ENCODE measurements at places on chromosomes 1 and 21.

GRCh38 chr1:55045430-55045829 lies 6.1 kb downstream of the PCSK9 start:
- DNase-seq, result no peak

- DNase-seq, result no peak
These were observed 18.7 kb downstream of the EXOSC10 start for GRCh38 chr1:11080931-11081330.

DNA sequence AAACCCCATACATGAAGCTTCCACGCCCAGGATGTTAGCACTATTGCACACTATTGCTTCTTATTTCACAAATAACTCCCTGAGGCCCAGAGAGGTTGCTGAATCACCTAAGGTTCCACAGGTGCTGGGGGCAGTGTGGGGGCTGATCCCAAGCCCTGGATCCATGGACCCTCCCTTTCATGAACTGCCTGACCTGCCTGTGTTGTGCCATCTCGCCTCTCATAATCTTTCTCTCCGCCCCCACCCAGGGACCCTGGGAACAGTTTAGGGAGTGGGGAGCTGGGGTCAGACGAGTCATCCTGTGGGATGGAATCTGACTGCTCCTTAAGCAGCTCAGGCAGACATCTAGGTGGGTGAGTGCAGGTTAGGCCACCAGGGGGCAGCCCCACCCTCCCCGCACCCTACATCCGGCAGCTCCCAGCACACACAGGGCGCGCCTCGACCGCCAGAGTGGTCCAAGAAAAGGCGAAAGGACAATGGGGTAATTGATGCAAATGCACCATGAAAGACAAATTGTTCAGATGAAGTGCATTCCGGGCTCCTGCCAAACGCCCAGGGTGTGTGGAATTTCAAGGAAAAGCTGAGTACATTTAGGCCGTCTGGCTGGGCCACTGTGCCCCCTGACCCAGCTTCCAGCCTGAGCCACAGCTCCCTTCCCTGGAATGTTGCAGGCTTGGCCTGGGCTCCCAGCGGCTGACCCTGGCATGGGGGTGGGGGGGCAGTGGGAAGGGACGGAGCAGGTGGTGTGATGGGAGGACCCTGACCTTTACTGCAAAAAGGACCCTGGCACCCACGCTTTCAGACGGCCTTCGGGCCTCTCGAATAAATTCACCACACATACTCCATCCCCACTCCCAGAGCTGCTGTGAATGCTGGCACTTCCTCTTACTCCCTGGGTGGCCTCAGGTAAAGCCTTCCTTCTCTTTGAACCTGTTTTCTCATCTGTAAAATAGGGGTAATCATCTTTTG lies 20.8 kb downstream of the PHLDA3 start:
- DNase-seq, result peak; percentile 17

DNA sequence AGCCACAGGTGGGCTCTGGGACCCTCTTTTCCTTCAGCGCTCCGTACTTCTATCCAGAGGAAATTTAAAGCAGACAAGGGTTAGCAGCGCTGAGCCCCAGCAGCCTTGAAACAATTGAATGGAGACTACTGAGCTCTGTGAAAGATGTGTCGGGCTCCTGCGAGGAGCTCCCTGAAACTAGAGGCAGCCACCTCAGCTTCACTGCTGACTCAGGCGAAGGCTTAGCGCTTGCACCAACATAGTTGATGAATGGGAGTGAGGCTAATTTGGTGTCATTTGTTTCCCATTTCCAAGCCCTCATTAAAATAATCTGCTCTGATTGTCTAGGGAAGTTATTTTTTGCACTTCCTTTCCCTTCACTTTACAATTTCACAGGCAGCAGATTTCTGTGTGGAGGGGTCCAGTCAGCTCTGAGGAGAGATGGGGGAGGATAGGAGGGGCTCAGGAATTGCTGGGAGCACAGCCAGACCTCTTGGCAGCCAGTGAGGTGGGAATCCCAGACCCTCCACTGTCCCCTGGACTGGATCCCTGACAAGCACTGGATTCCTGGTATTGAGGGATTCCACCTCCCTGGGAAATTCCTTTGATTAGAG lies 398.9 kb upstream of the PLXNA2 start:
- DNase-seq, result no peak

- no peak for DNase-seq
These were observed 250.6 kb downstream of the FMN2 start for GRCh38 chr1:240342251-240342625.

- no peak for DNase-seq
These were observed 5.4 kb downstream of the BCAN start for GRCh38 chr1:156647351-156647750.

DNA sequence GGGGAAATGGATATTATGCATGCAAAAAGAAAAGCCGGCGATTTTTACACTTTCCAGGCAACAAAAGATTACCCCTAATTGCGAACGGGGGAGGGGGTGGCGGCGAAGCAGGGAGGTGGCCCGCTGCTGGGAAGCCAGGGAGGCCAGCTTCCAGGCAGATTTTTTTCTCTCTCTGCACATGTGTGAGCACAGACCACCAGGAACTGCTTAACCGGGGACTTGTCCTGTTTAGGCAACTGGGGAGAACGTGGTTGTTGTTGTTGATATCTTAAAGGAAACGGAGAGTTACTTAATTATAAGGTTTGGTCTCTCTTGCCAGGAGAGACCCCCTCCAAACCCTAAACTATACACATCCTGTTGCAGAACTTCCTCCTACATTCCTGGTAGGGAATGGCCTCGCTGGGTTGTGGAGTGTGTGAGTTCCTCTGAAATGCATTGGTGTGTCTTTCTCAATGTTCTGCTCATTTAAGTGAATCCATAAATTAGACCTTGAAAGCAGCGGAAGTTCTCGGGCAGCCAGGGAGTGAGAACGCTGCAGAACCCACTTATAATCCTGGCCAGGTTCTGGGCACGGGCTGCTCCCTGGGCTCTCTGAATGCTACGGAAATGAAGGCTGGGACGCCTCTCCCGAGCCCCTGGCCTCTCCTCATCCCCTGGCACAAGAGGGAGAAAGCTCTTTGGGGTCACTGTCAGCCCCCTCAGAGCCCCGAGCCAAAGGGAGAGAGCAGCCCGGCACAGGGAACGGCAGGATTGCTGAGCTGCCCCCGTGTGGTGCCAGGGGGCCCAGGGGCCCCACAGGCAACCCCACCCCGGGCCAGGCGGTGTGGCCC lies 250.0 kb downstream of the FOXD2 start:
- no peak for DNase-seq

DNA sequence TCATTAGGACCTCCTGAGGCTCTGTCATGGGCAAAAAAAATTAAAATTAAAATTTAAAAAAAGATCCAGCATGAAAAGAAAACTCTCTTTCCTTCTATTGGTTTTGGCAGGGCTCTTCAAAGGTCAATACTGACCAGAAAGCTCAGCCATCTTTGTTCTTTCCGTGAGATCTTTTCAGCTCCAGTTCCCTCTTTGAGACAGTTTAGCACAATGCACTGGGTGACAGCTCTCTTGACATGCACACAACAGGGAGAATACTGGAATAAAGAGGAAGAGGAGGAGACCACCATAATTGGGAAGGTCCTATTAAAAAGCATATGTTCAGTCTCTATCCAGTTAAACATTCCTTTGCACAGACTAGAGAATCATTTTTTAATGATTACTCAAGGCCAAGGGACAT lies 6.3 kb downstream of the LIX1L start:
- no peak for DNase-seq

- no peak for DNase-seq
These were observed 5.9 kb downstream of the CAMK1G start for GRCh38 chr1:209589440-209589839.

GRCh38 chr1:44747878-44748277 lies 8.2 kb downstream of the KIF2C start:
- no peak for DNase-seq

DNA sequence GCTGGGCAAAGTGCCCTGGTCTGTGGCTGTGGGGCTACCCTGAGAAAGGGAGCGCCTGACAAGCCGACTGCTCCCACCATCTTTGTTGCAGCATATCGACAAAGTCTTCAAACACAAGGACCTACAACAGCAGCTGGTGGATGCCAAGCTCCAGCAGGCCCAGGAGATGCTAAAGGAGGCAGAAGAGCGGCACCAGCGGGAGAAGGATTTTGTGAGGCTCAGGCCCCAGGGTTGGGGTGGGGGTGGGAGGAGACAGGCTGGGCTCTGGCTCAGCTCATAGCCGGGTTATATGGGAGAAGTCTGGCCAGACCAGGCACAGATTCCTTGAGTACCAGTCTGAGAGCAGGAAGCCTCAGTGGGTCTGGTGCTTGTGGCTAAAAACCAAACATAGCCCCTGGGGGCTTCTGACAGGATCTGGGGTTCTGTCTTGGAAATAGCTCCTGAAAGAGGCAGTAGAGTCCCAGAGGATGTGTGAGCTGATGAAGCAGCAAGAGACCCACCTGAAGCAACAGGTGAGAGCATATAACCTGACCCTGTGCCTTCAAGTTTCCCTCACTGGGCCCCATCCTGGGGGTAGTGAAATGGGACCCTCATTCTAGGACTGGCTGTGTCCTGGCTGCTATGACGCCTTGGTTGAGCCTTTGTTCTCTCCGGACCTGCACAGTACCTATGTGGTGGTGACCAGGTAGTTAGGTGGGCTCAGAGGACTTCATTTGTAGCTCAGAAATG lies 8.0 kb upstream of the CCDC28B start:
- DNase-seq, result no peak

GRCh38 chr1:36691374-36691773 lies 208.7 kb upstream of the CSF3R start:
- no peak for DNase-seq

GRCh38 chr1:11151826-11152612 lies 37.1 kb upstream of the ANGPTL7 start:
- no peak for DNase-seq

DNA sequence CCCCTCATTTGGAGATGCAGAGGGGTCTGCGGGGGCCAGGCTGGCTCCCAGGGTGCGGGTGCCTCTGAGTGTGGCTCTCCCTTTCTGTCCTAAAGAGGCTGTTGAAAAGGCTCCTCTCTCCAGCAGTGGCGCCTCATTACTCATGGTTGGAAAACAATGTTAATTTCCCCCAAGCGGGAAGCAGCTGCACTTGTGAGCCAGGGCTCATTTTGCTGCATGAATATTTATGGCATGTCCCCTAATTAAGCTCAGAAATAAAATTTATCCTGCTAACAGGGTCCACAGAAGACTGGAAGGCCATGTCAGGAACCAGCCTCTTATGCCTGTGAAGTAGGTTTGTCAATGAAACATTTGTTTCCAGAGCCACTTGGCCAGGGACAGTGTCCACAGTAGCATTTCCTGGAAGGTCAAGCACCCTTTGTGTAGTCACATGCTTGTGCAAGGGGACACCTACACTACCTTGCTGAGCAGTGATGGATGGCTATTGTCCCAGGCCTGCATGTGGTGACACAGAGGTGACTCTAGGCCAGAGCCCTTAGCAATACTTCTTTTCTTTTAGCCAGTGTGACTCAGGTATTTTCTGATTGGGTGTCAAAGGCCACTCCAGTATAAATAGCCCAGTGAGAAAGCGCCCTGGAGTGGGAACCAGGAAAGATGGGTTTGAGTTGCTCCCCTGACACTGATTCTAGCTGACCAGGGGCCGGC lies 259.0 kb downstream of the FOXD2 start:
- no peak for DNase-seq

GRCh38 chr1:219329578-219329977 lies 155.9 kb downstream of the LYPLAL1 start:
- DNase-seq, result no peak

- DNase-seq, result no peak
These were observed 61.7 kb downstream of the CASQ2 start for GRCh38 chr1:115706587-115707425.

- DNase-seq, result no peak
These were observed 94.6 kb upstream of the TMPRSS2 start for GRCh38 chr21:41602531-41602930.

GRCh38 chr1:209875515-209875914 lies 47.7 kb downstream of the UTP25 start:
- no peak for DNase-seq

DNA sequence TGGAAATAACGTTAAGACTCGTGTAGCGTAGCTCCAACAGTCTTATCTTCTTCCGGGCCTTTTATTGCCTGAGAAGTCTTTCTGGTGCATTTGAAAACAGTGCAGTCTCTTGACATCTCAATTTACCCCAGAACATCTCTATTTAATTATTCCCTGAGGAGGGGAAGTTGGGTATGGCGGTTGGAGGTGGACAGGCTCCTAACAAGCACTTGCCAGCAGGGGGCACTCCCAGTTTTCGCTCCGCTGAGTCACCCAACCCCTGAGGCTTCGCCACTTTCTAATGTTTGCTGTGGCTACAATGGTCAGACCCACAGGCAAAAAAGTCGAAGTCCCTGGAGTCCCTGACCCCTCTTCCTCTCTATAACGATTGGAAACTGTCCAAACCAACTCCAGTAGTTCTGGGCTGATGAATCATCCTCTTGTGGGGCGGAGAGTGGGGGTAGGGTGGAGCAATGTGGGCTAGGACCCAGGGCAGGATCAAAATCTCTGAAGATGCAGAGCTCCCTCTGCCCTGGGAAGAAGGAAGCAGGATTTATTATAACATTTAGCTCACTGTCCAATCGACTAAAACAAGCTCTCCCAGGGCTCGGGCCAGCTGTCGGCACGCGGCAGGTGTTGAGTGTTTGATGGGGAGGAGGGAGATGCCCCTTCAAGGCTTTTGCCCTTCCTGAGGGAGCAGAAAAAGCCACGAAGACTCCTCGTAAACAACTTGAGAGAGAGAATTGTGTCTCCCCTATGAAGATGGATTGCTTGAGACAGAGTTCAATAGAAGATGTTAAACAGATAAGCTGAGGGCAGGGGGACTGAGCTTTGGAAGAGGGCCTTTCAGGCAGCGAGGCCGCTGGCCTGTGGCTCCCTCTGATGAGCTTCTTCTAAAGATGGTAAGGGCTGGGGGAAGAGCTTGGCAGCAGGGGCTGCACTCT lies 85.7 kb downstream of the BRINP2 start:
- DNase-seq, result no peak

DNA sequence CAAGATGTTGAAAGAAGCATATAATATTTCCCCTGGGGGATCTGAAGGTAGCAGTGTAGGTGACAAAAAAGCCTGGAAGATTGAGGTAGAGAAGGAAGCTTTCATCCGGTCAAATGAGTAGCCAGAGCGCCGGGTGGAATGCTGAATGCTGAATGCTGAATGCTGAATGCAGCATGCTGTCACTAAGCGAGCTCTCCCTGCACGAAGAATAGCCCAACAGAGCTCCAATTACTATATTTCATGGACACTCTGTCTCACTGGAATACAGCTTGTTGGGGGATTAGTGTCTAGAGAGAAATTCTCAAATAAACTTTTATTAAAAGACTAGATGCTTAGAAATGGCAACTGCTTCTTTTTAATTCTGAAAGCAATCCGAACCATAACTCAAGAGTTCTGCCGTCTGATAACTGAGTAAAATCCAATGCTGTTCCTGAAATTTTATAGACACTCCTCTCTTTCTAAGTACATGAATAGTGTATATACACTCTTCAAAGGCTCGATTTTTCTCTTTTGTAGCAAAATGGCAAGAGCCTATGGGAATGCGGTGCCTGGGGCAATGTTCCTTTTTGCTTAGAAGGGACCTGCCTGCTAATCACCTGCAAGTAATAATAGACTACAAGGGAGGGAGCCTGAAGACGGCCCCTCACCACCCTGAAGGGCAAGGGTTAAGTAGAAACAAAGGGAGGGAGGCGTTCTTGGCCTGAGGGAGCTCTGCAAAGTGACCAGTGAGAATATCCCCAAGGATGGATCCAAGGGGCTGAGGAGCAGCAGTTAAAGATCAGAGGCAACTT lies 203.7 kb upstream of the ESRRG start:
- DNase-seq, result no peak

GRCh38 chr1:95304803-95305202 lies 70.8 kb downstream of the RWDD3 start:
- no peak for DNase-seq

GRCh38 chr1:216884614-216885229 lies 161.5 kb upstream of the ESRRG start:
- no peak for DNase-seq
